ENCODE measurements at places on chromosomes 3 and 15.

DNA sequence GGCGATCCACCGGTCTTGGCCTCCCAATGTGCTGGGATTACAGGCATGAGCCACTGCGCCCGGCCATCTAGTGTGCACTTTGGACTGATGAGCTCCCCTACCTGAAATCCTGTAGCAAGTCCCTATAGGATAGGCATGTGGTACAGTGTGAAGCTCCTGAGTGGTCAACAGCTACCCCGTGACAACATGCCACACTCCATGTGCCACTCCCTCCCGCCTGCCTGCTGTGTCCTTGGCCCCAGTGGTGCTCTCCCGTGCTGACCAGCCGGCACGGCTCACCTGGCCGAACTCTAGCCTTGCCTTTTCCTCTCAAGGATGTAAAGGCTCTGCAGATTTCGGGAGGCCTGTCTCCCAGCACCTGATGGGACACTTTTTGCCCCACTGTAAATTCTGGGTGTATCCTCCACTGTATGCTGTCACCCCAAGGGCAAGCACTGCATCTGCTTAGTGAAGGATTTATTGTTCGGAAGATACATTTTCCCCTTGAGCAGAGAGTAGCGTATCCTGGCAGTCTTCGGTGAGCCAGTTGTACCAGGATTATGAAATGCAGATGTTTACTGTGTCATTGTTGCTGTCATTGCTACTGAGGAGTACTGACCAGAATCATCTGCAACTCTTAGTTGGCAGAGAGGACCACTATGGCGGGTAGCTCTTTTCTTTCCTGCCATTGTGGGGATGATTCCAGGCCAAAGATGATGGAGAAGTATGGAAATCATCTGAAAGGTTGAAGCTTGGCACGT is 64.7 kb downstream of the IGF1R start:
- no peak for DNase-seq

- DNase-seq: no peak
Observed at GRCh38 chr3:143585720-143586456, 262.4 kb downstream of the SLC9A9 start.

DNA sequence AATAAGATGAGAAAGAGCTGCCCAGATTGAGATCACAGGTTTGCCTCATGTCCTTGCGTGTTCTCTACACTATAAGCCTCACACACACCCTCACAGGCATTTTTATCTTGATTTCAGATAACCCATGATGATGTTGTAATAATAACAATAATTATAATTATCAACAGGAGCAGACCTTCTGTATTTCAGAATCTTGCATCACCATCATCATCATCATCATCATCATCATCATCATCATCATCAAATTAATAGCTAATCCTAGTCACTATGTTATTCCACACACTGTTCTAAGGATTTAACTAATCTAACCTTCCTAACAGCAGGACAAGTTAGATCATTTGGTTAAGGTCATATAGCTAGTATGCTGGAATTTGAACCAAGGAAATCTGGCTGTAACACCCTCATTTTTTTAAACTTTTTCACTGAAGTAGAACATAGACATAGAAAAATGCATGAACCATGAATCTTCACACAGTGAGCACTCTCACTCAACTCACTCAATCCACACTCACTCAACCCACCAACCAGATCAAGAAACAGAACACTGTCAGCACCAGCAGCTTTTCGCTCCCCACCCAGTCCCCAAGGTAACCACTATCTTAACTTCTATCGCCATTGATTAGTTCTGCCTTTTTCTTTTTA is 1.8 kb upstream of the SH2D7 start:
- DNase-seq: no peak

DNA sequence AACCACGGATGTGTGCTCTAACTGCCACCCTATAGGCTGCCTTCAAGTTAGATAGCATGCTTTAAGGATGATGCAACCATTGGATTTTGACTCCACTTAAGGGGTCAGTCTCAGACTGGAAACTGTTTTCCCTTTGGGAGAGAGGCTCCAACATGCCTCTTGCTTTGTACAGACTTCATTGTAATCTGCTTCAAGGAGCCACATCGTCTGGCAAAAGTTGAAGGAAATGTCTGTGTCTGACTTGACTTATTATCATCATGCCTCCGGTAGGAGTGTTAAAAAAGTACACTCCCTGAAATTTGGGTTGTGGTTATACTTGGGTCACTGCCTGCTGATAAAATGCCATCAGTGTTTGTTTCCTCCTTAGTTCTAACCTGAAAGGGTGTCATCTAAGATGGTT is 245.4 kb upstream of the CDIN1 start:
- no peak for DNase-seq

GRCh38 chr3:152267831-152268554 is 736 bp upstream of the MBNL1 start:
- DNase-seq: no peak
